ENCODE measurements at places on chromosomes 7 and 10.
A peak's percentile ranks its signal among the peaks of the same experiment; 100 is the strongest.

- DNase-seq: no peak
These were observed 67.8 kb downstream of the EBF3 start for GRCh38 chr10:129896136-129896859.

DNA sequence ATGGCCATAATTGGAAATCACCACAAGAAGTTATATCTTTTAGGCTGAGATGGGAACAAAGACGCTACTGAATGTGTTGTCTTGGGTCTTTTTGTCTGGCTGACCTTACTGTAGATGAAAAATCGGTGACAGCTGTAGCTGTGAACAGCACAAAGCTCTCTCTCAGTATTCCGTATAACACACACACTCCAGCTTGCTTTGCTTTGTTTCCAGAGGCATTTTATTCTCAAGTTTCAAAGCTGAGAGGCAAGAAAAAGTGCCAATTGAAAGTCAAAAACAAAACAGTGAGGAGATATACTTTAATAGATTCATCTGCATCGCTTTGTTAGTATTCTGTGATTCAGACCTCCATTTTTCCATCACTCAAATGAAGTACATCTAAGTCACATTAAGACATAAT lies 39.6 kb upstream of the CABCOCO1 start:
- DNase-seq: no peak

- DNase-seq: no peak
These were observed 43.6 kb upstream of the GATAD1 start for GRCh38 chr7:92403760-92404074.

- DNase-seq: no peak
These were observed 40.7 kb downstream of the KMT2C start for GRCh38 chr7:152395112-152395511.

DNA sequence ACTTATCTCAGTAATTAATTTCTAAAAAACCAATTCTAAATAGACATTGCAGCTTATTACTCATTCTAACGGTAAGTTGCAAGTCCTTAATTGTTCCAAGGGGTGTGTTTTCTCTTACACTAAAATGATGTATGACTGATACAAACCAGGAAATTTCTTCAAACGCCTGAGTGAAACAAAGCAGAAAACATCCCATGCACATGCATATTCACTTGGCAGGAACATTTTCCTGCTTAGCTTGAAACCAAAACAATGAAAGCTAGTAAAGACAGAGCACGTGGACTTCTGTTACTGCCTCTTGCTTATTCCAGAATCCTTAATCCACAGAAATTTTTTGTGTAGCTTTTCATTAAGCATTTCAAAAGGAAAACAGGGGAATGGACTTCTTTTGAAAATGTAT lies 187.7 kb downstream of the MTERF1 start:
- no peak for DNase-seq

DNA sequence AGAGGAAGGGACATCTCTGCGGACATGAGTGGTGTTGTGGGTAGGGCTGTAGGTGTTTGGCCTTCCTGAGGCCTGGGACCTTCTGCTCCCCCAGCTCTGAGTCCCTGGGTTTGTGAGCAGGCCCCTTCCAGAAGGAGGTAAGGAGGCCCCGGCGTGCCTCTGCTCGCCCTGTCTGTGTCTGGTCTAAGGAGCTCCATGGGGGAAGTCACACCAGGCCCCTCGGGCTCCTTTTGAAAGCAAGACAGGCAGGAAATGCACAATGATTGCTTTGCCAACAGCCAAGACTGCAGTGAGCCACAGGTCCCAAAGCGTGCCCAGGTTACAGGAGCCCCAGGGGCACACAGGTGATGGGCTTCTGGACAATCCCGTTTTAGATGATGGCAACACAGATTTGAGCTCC lies 89.5 kb downstream of the FAM53B start:
- no peak for DNase-seq

- peak; percentile 91 for DNase-seq
These were observed 1.2 kb downstream of the CALY start for GRCh38 chr10:133335246-133336117.

DNA sequence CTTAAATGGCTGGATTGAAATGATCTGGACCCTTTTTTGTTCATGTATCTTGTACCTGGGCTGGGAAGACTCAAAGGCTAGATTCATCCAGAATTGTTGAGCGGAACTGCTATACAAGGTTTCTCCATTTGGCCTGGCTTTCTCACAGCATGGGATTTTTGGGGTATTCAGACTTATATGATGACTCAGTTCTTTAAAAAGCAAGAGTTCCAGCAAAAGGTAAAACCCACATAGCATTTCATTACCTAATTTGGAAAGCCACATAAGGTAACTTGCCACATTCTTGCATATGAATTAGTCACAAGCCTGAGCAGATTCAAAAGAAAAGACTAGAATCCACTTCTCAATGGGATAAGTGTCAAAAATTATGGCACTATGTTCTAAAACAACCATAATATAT lies 137.4 kb downstream of the HGF start:
- no peak for DNase-seq

GRCh38 chr10:88896994-88897853 lies 17.2 kb downstream of the STAMBPL1 start:
- no peak for DNase-seq

Measured in posterior vena cava (tissue), 2 donors.